ENCODE measurements at places on chromosomes 13 and 19. TPM values are rescaled to one million over a fixed set of nuclear protein-coding genes. Genes with fewer than 3 reads are reported as not detected.

The INAFM1 gene
- 10.2 TPM for total RNA-seq

The MYO1F gene
- 0.48 TPM for total RNA-seq

The MAMSTR gene
- total RNA-seq = 0.42 TPM

The CKM gene
- total RNA-seq = not detected

The ZNF730 gene
- total RNA-seq = not detected

The ZNF560 gene
- total RNA-seq = not detected

The CD37 gene
- not detected for total RNA-seq

The ZNF284 gene
- 0.49 TPM for total RNA-seq

The IGFL1 gene
- total RNA-seq = 1.7 TPM

The KIRREL2 gene
- 0.47 TPM for total RNA-seq

The ATP12A gene
- total RNA-seq = not detected

The CDC16 gene
- 42.2 TPM for total RNA-seq

The ZNF428 gene
- total RNA-seq = 62.5 TPM

The CALR3 gene
- not detected for total RNA-seq

The C19orf81 gene
- 11.5 TPM for total RNA-seq

The ADAMTS10 gene
- 13.7 TPM for total RNA-seq

The C5AR2 gene
- 15.0 TPM for total RNA-seq

The APC2 gene
- 2.7 TPM for total RNA-seq

The TGFBR3L gene
- 1.8 TPM for total RNA-seq

The ACER1 gene
- not detected for total RNA-seq

Data from A549 treated with Mapracorat at 1 μM for 4 hours (cell line).